ENCODE measurements at places on chromosomes 11 and 22.

DNA sequence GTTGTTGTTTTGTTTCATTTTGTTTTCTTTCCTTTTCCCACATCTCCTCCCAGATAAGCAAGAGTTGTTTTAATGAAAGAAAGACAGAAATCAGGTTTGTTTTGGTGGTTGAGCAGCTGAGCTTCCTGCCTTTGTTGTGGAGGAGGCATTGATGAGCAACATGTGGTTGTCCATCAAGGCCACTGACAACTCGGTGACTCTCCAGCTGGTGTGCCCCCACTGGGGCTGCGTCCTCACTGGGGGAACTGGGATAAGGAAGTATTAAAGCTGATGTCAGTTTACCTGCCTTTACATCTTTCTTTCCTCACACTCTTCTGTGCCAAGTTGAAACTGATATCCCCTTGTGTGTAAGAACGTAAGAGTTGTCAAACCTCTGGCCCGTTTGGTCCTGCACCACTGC lies 5.9 kb downstream of the VPS26B start:
- no peak for DNase-seq

DNA sequence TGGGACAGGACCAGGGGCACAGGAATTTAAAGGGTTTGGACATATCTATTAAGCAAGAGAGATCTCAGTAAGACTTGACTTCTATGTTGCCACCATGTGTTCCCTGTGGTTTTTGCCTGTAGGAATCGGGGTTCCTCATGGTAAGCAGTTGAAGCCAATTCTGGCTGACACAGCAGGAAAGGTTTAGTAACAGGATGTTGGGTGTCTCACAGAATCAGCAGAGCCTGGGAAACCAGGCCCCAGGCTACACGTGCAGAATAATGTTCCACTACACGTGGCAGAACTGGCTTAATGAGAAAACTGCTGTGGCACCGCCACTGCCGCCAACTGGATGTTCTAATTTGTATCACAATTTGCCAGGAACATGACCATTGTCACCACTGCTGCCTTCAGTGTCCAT lies 264.6 kb upstream of the PLET1 start:
- no peak for DNase-seq

DNA sequence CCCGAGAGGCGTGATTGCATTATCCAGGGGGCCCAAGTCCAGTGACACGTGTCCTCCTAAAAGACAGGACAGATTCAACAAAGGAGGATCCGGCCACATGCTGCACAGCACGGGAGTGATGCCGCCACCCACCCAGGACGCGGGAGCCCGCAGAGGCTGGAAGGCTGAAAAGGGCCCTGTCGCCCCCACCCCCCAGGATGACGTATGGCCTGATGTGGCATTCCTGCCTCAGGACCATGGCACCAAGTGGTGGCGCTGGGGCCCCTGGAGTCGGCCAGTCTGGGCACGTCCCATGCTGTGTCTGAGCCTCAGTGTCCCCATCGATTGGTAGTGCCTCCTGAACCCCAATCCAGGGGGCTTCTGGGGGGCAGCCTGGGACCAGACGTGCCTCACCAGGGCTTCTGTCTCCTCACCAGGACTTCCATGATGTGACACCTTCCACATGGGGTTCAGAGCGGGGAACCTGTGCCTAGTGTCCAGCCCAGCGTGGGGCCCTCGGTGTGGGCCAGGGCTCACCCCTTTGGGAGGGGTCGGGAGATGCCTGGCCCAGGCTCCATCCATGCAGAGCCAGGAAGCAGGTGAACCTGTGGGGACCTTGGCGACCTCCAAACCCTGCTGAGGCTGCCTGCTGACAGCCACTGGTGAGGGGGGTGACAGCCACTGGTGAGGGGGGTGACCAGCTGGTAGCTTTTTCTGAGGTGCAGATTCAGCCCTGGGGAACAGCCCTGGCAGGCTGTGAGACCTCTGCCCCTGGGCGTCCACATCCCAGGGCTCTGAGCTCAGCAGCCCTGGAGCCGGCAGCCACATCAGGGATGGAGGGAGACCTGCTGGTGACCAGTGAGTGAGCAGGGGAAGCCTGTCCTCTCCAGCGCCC lies 75.3 kb downstream of the KCNQ1 start:
- no peak for DNase-seq

DNA sequence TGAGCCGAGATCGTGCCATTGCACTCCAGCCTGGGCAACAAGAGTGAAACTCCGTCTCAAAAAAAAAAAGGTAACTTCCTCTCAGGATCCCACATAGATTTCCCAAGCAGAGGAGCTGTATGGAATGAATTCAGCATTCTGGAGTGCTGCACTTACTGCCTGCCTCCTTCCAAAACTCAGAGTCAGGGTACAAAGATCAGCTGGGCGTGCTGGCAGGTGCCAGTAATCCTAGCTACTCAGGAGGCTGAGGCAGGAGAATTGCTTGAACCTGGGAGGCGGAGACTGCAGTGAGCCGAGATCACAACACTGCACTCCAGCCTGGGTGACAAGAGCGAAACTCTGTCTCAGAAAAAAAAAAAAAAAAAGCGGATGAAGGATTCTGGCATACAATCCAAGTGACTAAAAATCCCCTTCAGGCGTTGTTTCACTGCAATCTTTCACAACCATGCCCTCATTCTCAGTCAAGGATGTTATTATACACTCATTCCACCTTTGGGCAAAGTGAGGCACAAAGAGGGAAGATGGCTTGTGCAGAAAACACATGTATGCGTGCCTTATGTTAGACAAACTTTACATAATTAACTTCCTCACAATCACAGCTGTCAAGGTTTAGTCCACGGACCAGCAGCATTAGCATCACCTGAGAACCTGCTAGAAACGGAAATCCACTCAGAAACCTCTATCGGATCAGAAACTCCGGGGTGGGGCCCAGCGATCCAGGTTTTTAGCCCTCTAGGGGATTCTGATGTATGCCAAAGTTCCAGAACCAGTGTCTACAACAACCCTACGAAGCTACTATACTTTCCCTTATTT lies 1.1 kb upstream of the NOL12 start:
- no peak for DNase-seq

DNA sequence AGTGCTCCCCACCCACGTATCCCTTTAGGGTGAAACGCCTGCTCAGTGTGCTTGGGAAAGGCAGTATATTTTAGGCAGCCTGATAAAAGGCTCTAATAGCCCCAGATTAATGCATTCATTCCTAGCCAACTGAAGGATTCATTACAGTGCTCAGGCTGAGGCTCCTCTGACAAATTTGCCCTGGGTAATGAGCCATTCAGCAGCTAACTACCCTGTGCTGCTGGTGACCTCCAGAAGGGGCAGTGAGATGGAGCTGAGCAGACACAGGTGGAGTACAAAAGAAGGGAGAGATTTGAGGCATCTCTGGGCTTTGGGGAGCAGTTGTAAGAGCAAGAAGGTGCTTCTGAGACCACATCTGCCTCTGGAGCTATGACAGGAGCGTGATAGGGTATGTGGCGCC lies 817.0 kb downstream of the NTM start:
- no peak for DNase-seq

GRCh38 chr22:17446698-17447097 lies 77.4 kb downstream of the CECR2 start:
- no peak for DNase-seq

DNA sequence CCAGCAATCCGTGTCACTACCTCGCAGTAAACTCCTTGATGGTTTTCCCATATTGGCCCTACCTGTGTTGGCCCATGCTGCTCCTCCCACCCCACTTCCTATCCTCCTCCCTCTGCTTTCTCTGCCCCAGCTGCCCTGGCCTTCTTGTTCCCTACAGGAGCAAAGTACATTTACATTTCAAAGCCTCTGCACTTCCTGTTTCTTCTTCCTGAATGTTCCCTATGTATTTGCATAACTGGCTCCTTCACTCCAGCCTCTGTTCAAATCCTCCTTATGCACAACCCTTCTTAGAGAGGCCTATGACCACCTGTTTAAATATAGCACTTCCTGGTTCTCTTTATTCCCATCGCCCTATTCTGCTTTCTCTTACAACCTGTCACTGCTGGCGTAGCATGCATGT lies 62.2 kb downstream of the PARVA start:
- no peak for DNase-seq

GRCh38 chr11:134394311-134394710 lies 17.7 kb downstream of the B3GAT1 start:
- no peak for DNase-seq

GRCh38 chr22:20080776-20081654 lies 974 bp downstream of the DGCR8 start:
- DNase-seq: peak; percentile 4

DNA sequence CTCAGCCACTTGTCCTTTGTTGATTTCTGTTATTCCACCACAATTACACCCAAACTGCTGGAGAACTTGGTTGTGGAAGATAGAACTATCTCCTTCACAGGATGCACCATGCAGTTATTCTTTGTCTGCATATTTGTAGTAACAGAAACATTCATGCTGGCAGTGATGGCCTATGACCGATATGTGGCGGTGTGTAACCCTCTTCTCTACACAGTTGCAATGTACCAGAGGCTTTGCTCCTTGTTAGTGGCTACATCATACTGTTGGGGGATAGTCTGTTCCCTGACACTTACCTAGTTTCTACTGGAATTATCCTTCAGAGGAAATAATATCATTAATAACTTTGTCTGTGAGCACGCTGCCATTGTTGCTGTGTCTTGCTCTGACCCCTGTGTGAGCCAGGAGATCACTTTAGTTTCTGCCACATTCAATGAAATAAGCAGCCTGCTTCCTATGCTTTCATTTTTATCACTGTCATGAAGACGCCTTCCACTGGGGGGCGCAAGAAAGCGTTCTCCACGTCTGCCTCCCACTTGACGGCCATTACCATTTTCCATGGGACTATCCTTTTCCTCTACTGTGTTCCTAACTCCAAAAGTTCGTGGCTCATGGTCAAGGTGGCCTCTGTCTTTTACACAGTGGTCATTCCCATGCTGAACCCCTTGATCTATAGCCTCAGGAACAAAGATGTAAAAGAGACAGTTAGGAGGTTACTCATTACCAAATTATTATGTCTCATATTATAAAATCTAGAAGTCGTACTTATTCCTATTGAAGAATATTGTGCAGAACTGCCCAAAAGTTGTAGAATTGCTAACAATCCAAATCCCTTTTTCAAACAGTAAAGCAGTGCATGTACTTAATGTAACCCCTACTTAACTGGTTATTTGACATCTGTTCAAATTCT lies 53.2 kb downstream of the OR4C6 start:
- no peak for DNase-seq

- no peak for DNase-seq
Observed at GRCh38 chr11:69721745-69722144, 17.9 kb upstream of the FGF19 start.

Data from CD4-positive, alpha-beta T cell treated with Interleukin-2 at 100 ng/mL for 4 hours (primary cell).